GM13977 (cell line): ENCODE measurements at places on chromosomes 3 and 15.

DNA sequence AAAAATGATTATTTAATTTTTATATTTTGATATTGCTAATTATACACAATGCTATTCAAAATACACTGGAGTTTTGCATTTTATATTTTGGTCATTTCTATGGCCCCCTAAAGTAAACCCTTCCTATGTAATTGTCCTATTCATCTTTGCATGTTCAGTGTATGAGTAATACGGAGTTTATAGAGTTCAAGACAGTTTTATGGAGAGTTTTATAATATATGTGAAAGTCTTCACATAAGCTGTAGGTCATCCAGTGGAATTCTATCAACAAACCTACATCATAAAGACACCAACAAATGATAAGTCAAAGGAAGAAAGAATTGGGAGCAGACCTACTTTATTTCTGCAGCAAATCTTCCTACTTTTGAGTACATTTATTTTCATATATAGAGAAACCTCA is 1200.4 kb upstream of the EPHA6 start:
- no peak for DNase-seq

GRCh38 chr3:102670986-102671385 is 236.2 kb downstream of the ZPLD1 start:
- no peak for DNase-seq

- no peak for DNase-seq
Measured at GRCh38 chr3:165462636-165463334, 266.6 kb upstream of the SLITRK3 start.

DNA sequence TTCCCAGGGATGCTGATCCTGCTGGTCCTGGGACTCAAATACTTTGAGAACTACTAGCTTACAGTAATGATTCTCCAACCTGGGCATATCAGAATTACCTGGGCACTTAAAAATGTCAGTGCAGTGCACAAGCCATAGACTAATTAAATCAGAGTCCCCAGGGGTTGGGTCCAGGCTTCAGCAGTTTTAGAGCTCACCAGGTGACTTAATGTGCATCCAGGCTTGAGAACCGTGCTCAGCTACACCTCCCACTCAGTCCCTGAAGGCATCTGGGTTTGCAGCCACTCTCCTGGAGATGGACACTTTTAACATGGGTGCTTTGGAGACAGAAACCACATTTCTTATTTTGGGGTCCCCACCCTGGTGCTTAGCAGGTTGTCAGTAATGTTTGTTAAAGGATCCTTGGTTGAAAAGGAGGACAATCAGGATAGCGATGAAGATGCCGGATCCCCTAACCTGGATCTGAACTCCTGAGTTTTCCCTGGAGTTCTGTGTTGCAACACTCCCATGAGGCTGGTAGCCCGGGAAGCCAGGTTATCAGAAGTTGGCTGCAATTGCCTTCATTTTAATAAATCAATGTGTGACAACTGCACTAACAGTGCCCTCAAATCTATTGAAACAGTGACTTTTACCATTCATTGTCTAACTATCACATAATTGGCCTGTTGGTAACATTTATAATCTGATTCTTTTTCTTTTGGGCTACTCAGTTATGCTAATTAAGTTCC is 48.1 kb downstream of the BFSP2 start:
- no peak for DNase-seq

- DNase-seq: no peak
Measured at GRCh38 chr3:133093366-133093765, 55.2 kb downstream of the TMEM108 start.

DNA sequence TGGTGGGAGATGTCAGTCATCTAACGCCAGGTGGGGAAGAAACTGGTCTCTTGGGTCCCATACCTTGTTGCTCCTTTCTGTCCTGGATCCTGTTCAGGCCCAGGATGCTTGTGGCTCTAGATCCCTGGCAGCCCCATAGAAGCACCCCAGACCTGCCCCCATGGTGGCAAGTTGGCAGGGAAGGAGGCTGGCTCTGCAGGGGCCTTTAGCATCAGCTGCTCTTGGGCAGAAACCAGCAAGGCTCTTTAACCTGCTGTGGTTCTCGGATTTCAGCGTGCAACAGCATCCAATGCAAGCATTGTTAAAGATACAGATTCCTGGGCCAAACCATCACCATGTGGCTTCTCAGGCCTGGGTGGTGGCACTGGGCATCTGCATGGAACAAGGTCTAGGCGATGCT is 75.8 kb downstream of the SNRK start:
- no peak for DNase-seq
